ENCODE measurements at places on chromosomes 4 and X.

DNA sequence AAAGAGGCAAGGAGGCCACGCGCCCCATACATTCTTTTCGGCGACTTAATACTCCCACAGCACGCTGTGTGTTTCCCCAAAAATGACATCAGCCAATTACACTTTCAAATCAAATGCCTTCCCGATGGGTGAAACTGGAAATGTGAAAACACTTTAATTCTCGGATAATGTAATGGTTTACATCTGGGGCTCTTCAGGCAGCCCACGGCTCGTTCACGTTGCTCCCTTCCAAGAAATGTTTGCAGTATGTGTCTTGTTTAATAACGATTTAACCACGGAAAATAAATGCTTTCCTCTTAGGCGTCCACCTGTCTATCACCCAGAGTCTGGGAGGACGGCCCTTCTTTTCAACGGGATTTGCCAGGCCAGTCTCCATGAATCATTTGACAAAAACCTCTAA, 272.5 kb downstream of the SHOX start:
- no peak for DNase-seq

GRCh38 chr4:41670982-41671381, 77.5 kb downstream of the PHOX2B start:
- DNase-seq: no peak

DNA sequence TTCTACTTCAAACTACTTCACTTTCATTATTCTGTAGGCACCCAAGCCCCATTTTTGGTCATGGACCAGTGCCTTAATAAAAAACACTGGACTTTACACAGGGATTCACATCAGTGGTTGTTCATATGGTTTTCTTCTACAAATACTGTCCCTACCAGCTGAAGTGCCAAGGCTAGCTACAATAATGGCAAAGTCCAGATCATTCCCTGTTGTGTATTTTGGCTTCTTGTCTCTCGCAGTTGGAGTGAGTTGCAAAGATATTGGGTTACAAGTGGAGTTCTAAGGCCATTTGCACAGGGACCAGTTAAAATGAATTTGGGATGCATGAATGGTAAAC, 16.7 kb upstream of the ANKRD17 start:
- DNase-seq: no peak

DNA sequence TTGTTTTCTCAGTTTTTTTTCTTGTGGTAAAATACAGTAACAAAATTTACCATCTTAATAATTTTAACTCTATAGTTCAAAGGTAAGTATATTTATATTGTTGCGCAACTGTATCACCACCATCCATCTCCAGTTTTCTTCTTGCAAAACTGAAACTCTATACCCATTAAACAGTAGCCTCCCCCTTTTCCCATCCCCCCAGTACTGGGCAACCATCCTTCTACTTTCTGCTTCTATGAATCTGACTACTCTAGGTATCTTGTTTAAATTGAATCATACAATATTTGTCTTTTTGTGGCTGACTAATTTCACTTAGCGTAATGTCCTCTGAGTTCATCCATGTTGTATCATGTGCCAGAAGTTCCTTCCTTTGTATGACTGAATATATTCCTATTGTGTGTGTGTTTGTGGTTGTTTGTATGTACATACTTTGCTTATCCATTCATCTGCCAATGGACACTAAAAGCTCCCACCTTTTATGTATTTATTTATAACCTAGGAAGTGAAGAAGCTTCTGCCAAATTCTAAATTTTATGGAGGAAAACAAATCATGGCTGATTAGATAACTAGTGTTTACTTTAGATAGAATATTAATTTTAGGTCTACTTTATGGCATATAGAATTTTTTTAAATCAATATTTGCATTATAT, 10.0 kb downstream of the ABHD18 start:
- DNase-seq: peak; percentile 39

DNA sequence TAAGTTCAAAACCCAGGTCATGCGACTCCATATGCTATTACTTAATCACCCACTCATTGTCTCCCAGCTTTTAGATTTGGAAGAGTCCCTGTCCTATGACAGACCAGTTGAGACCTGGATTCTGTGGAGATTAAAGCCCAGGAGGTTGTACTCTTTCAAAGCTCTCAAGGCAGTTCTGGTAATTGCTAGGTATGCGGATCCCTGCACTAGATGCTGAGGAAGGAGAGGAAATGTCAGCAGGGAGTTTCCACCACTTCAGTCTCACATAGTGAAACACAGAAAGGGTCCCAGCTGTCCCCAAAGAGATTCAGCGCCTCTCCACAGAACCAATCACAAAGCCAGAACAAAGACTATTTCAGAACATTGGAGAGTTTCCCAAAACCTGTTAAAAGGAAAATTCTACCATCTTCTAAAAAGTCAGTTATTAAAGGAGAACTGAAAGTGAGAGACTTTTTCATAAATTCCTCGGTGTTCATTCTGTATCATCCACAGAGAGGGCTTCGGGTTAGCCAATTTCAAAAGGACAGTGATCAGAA, 53.4 kb downstream of the IRF2 start:
- no peak for DNase-seq

- DNase-seq: no peak
Observed at GRCh38 chr4:108181704-108182103, 13.0 kb upstream of the LEF1 start.

DNA sequence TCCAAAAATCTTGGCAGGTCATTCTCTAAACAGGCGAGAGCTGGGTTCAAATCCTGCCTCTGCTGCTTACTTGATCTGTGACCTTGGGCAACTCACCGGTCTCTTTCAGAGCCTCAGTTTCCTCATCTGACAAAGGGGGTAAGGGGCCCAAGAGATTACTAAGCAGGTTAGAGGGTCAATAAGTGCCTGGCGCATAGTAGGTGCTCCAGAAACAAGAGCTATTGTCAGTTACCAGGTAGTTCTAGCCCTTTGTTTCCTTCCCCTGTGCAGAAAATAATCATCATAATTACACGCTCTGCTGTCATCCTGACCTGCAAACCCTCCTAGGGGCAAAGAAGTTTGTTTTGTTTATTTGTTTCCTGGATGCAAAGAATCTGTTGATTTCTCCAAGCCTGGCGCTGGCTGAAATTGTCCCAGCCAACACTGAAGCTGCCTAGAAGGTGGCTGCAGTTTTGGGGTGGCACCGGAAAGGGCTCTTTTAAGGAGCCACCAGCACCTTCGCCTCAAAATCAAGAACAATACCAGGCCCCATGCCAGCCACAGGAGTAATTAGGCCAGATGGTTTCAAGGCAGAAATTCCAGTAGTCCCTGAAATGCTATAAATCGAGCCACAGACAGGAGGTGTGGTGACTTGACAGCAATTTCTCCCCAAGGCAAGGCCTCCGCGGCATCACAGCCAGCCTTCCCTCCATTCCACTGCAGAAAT, 10.2 kb upstream of the KIAA0232 start:
- DNase-seq: peak; percentile 73

Measured in amniotic epithelial cell (primary cell).